ENCODE measurements at places on chromosomes 16 and 17.

GRCh38 chr16:89697161-89697615 lies 4.3 kb downstream of the SPATA2L start:
- DNase-seq, result no peak

DNA sequence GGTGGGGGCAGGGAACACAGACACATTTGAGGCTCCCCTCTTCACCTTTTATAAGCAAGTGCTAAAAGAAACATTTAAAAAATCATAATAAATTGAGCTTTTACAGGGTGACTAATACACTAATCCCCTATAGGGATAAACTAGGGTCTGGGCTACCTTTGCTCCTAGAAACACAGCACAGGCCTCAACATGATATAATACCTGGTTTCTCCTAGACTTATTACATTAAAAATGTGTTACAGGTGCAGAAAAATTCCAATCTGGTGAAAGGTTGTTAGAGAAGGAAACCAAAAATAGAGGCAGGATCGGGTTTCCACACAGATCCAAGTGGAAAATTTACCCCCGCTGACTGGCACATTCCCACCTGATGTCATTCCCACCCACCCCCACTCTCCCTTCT lies 124.7 kb upstream of the NOG start:
- no peak for DNase-seq

- DNase-seq, result peak; percentile 15
These were observed 21.8 kb downstream of the FBXO39 start for GRCh38 chr17:6797718-6798351.

- DNase-seq, result no peak
These were observed 4.8 kb downstream of the SCN4A start for GRCh38 chr17:63967953-63968352.

- no peak for DNase-seq
These were observed 4.0 kb upstream of the RPL38 start for GRCh38 chr17:74199306-74200092.

DNA sequence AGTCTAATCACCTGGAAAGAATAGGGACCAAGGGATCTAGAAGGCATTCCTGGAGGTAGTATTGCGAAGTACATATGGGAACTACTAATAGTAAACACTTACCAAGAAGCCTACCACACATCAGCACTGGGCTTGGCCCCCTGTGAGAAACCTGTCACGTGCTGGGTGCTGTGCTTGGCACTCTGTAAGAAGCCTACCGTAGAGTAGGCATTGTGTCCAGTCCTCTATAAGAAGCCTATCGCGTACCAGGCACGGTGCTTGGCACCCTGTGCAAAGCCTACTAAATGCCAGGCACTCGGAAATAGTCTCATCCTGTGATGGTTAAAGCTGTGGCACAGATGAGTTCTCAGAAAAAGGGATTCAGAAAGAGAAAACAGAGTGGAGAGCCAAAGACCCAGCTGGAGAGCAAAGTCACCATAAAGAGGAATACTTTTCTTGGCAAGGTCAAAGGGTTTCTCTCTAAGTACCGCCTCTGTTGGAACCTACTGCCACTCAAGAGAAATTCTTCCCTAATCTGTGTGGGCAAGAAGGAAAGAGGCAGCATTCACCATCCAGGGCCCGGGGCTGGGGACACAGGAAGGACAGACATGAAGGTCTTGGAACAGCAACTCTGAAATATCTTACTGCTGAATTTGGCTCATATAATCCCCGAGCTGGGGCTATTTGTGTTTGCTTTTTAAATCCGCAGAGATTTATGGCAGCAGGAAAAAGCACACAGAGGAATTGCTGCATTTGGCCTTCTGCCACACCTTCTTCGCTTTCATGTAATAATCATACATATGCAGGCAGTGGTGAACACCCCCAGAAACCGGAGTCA lies 81.8 kb downstream of the VAT1L start:
- DNase-seq, result no peak

- DNase-seq, result no peak
These were observed 489.9 kb upstream of the CDH5 start for GRCh38 chr16:65876624-65877023.

GRCh38 chr17:28527859-28528258 lies 21.7 kb downstream of the FOXN1 start:
- DNase-seq, result no peak

DNA sequence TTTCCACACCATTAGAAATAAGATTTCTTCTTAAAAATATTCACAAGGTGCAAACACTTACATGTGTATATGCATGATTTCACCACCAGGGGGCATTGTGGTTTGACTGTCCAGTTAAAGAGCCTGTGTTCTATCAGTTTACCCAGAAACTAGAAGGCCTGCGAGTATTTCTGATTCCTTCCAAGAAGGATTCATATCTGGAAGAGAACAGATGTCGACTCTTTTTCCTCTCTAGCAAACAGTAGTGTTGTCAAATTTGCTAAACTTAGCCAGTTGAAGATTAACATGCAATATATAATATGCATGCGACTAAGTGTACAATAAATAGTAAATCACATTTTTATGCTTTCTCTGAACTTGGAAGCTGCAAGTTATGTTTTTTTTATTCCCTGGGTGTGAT lies 404.1 kb downstream of the WWOX start:
- no peak for DNase-seq

DNA sequence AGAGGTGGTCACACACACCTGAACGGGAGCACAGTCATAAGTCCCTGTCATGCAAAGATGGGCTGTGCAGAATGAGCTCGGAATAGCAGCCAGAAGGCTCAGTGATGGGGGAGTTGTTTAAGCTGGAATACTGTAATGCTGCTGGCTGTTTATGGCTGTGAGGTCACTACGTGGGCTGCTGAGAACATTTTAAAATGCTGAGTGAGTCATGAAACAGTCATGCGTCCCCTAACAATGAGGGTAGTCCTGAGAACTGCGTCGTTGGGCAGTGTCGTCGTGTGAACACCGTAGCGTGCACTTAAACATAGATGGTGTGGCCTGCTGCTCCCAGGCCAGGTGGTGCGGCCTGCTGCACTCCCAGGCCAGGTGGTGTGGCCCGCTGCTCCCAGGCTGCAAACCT lies 39.7 kb downstream of the TBCD start:
- DNase-seq, result peak; percentile 28

DNA sequence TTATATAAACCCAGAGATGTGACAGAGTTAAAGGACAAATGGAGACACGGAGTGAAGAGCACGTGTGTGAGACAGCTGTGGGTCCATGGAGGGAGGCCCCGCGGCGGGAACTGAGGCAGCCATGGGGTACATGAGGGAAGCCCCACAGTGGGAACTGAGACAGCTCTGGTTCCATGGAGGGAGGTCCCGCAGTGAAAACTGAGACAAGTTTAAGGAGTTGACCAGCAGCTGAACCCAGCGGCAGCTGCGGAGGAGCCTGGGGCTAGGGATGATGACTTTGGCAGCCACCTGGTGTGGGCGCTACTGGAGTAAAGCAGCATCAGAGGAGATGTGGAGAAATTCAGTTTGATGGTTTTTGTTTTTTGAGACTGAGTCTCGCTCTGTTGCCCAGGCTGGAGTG lies 185.1 kb downstream of the RPTOR start:
- DNase-seq, result no peak

DNA sequence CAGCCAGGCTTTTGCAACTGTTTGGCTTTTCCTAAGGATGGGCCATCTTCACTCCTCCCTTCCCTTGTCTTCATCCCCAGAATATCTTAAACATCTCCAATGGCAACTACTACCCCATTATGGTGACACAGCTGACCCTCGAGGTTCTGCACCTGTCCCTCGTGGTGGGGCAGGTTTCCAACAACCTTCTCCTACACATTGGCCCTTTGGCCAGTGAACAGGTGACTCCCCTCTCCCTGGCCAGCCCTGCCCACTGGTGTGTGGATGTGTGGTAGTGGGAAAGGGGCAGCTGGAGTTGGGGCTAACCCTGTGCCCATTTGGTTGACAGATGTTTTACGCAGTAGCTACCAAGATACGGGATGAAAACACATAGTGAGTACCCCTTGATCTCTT lies 4.7 kb downstream of the TMEM106A start:
- DNase-seq, result no peak

DNA sequence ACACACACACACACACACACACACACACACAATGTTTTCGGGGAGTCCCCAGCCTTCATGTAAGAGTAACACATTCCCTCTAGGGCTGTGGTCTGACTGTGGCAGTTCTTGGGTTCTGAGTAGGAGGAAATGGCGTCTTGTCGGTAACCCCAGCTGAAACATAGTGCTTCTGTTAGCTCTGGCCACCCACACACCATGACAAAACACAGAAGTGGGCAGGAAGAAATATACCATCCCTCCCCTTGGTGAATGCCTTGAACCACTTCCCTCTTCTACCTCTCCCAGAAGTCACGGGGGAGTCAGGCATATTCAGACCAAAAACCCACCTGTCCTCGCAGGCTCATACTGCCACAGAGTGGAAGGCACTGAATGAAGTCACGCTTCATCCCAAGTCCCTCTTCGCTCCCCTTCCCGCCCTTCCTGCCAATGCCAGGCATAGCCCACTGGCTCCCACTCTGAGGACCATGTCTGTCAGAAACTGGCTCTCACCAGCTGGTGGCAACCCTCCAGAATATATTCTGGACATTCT lies 11.5 kb downstream of the SLC35B1 start:
- no peak for DNase-seq

DNA sequence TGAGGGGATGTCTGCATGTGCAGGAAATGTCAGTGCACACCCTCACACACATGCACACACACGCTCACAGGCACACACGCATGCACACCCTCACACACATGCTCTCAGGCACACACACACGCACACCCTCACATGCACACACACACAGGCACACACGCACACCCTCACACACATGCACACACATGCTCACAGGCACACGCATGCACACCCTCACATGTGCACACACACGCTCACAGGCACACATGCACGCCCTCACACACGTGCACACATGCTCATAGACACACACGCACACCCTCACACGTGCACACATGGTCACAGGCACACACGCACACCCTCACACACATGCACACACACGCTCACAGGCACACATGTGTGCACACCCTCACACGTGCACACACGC lies 77.6 kb upstream of the ZNF469 start:
- no peak for DNase-seq

GRCh38 chr17:78506454-78507309 lies 70.5 kb downstream of the DNAH17 start:
- no peak for DNase-seq

DNA sequence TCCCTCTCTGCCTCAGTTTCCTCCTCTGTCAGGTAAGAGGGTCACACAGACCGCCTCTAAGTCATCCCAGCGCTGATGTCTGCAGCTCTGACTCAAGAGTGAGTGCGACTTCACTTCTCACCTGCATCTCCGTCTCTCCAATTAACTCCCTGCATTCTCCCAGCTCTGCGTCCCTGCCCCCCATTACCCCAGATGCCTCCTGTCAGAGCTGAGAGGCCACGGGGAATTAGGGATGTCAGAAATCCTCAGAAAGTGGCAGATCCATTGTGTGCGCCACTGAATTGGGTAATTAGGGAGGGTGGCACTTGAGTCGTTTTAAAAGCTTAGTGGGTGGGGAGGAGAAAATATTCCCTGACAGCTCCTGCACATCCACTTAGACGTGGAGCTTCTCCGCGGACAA lies 885.4 kb upstream of the EEF2KMT start:
- DNase-seq, result no peak

DNA sequence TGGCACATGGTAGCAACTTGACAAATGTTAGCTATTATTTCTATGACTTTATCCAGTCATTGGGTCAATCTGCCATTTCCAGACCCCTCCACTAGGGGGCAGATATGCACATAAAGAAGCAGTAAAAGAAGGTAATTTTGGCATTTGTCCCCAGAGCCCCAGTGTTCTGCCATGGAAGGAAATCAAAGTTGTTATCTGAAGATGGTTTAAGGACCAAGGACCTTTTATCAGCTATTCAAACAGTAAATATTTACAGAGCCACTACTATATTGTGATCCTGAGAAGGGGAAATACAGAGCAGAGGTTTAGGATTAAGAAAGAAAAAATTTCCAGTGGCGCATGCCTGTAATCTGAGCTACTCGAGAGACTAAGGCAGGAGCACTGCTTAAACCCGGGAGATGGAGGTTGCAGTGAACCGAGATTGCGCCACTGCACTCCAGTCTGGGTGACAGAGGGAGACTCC lies 20.0 kb downstream of the TRAF4 start:
- no peak for DNase-seq

GRCh38 chr17:64183815-64184214 lies 53.9 kb upstream of the ERN1 start:
- DNase-seq, result peak; percentile 64

DNA sequence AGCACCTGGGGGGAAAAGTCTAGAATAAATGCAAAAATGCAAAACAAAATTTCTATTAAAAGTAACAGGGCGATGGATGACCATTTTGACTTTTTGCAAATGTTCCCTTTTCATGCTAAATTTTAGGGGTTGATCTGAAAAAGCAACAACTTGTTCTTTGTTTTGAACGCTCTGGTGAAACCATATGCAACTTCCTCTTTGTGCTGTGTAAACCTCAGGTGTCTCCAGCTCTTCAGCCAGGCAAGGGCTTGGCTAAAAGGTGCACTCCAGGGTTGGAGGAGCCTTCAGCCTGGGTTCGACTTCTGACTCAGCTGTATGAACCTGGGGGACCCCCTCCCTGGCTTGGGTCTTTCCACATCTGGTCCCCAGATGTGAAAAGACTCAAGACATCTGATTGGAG lies 9.5 kb downstream of the IRF8 start:
- no peak for DNase-seq

GRCh38 chr16:87062569-87063442 lies 254.4 kb downstream of the C16orf95 start:
- no peak for DNase-seq

- no peak for DNase-seq
These were observed 154.0 kb downstream of the C16orf78 start for GRCh38 chr16:49527611-49528010.

GRCh38 chr16:66996324-66996982 lies 8.1 kb downstream of the CES4A start:
- DNase-seq, result peak; percentile 27

GRCh38 chr17:66725956-66726355 lies 109.0 kb upstream of the CACNG5 start:
- DNase-seq, result no peak

- no peak for DNase-seq
These were observed 177.2 kb downstream of the ENGASE start for GRCh38 chr17:79251824-79252223.

DNA sequence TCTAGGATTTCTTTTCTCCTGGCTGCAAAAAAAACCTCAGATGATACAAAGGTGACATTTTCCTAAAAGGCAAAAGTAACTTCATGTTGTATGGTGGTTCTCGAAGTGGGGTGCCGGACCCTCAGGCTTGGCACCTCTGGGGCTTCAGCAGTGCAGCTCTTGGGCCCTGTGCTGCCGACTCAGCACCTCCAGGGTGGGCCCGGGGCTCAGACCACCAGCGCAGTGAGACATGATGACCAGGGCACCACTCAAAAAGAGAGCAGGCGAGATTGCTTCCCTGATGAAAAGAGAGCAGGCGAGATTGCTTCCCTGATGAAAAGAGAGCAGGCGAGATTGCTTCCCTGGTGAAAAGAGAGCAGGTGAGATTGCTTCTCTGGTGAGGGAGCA lies 98.7 kb upstream of the ZNF750 start:
- no peak for DNase-seq

DNA sequence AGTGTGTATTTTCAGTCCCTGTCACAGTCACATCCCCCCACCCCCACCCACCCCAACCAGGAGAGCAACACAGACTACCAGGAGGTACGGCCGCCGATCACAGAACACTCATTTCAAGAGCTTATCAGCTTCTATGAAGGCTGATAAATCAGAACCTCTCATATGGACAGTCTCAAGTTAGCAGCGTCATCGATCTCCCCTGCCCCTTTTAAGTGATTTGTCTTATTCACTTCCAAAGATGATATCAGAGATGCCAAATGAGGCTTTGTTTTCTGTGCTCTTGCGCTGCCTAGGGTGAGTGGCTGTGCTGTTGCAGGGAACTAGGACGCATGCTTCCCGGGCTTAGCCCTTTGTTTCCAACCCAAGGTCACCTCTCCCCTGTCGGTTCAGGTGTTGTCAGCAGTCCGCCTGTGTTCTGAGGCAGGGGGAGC lies 26.8 kb upstream of the PMFBP1 start:
- no peak for DNase-seq

Data from BJ (cell line).